Adrenal gland (tissue), 19 donors: ENCODE measurements at places on chromosomes 3 and 15. TPM values are rescaled to one million over a fixed set of nuclear protein-coding genes. Genes with fewer than 3 reads are reported as not detected.

GRCh38 chr3:70726961-70727360 is 414.5 kb upstream of the MDFIC2 start:
- no peak for DNase-seq

- DNase-seq, result no peak
Observed at GRCh38 chr15:47588958-47589357, 128.3 kb upstream of the SEMA6D start.

DNA sequence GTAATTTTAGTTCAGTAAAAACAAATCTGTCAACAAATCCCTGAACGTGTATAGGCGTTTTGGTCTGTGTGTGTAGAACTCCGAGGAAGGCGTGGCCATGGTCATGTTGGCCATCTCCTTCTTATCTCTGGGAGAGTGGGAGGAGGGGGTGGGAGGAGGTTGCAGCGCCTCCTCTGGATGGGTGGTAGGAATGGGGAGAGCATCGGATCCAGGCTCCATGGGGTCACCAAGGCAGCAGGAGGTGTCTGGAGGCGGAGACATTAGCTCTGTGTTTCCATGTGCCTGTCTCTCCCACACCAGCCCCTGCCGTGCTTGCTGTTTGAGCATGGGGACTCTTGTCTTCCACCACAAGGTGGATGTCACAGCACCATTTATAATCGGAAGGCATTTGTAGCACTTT is 34.5 kb upstream of the TRPM1 start:
- no peak for DNase-seq

- DNase-seq, result no peak
Observed at GRCh38 chr15:78055919-78056713, 21.4 kb downstream of the TBC1D2B start.

DNA sequence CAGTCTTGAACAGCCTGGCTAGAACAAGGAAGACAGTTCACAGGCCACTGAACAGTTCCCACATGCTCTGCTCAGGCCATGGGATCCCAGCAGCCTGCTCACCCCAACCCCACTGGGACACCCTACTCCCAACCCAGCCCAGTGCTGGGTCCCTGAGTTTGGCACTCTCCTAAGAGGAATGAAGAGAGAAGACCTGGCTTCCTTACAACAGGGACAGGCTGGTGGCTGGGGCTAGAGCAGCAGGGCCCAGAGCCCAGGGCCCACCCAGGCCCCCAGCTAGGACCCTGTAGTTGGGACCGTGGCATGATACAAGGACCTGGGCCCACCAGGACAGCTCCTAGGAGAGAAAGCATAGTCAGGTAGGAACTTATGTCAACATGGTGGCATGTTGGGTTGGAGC is 43.4 kb downstream of the SEMA3G start:
- DNase-seq, result no peak

DNA sequence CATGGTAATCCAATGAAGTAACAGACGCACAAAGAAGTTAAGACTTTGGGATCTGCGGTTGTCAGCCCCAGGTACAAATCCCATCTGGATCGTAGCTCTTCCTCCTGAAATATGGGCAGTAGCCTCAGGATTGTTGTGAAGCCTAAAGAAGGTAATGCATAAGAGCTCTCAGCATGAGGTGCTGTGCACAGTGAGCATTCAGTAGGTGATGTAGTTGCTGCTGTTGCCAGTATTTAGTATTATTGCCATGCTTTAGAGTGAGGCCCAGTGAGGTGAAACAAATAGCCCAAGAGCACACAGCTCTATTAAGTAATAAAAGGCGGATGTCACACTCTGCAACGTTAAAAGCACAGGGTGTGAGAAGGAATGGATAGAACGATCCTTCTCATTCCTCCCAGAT is 225.7 kb downstream of the GABRG3 start:
- no peak for DNase-seq

Gene SH3GL3
- 0.24 TPM for polyA plus RNA-seq

- no peak for DNase-seq
Observed at GRCh38 chr3:153752405-153753027, 368.7 kb upstream of the ARHGEF26 start.
